Erythroblast (primary cell): ENCODE measurements at places on chromosomes 2 and 18.

DNA sequence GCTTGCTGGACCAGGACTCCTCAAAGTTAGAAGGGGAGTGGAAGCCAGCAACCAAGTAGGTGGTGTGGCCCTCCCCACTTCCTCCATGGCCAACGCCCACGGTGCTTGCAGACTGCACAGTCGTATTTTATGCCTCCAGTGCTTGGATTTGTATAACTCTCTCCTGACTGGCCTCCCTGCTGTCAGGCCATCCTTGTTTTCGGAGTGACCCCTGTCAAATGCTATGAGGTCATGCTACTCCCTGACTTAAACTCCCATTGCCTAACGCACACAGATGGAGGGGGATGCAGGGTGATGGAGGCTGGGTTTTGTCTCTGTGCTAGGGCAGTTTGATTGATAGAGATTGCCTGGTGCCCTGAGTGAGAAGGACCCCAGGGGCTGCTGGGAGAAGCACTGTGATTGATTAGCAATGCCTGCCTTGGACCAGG, 36.1 kb downstream of the GLI2 start:
- DNase-seq = no peak

GRCh38 chr18:53765211-53765610, 459.3 kb downstream of the MBD2 start:
- no peak for DNase-seq

- no peak for DNase-seq
Measured at GRCh38 chr2:96273763-96274162, 7.7 kb downstream of the CIAO1 start.

DNA sequence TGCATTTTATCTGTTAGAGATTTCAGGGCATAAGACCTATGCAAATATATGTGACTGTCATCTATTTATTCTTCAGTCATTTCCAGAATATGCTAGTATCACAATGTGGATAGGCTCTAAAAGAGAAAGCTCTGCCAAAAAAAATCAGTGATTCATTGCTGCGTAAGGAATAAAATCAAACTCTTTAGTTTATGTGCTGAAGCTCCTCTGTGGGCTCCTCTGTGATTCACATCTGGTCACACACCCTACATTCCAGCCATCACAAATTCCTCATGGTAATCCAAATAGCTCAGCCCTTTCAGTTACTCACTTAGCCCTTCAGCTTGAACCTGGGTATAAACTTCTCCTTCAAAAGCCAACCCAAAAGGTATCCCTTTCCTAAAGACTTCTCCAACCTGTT, 21.4 kb downstream of the DLGAP1 start:
- no peak for DNase-seq

GRCh38 chr2:156430236-156430979, 5.8 kb upstream of the GPD2 start:
- DNase-seq = no peak

DNA sequence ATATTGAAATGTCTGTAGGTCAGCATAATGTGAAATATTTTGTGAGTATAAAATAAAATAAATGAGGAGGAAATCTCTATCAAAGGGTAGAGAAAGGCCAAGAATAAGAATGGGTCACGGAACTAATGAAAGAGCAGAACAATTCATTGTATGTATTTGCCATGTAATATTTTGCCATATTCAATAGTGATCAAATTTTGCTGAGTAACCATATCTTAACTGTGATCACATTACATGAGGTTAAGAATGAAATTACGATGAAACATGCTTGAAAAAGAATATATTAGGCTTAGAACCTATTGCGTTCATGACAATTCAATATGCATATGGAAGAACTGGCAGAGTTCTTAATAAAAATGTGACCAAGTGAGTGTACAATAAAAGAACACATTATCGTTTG, 437.2 kb upstream of the NRXN1 start:
- no peak for DNase-seq

DNA sequence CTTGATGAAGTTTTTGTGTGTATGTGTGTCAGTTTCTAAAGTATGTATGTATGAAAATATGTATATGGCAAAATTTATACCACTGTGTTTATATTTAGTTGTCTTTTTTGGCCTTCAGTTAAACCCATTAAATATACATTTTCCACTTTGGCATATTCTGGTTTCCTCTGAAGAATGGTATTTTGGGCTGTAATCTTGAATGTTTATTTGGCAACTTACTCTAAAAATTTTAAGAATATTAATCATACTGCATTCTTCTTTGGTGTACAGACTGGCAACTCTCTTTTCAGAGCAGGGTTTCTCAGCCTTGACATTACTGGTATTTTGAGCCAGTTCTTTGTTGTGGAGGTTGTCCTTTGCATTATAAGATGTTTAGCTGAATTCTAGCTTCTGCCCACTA, 27.9 kb upstream of the CCBE1 start:
- DNase-seq = no peak

- peak; percentile 55 for DNase-seq
Measured at GRCh38 chr2:36511858-36512603, 85.9 kb downstream of the FEZ2 start.

DNA sequence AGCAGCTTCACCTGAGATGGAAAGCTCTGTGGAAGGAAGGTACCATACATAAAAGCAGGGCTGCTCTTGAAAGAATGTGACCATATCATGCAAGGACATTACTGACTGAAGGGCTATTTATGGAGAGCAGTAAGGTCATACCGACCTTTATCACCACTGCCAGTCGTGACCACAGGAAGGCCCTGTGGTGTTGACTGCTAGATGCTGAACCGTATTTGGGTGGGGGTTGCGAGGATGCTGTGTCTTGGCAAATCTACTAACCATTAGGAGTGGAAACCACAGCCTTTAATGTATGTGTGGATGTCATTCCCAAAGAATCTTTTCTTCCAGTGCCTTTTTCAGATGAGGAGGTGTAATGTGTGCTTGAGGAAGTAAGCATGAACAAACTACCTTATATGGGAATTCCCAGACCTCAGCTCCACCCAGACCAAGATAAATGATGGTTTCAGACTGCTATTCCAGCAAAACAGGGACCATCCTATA, 60.8 kb downstream of the LIMS1 start:
- peak; percentile 92 for DNase-seq

DNA sequence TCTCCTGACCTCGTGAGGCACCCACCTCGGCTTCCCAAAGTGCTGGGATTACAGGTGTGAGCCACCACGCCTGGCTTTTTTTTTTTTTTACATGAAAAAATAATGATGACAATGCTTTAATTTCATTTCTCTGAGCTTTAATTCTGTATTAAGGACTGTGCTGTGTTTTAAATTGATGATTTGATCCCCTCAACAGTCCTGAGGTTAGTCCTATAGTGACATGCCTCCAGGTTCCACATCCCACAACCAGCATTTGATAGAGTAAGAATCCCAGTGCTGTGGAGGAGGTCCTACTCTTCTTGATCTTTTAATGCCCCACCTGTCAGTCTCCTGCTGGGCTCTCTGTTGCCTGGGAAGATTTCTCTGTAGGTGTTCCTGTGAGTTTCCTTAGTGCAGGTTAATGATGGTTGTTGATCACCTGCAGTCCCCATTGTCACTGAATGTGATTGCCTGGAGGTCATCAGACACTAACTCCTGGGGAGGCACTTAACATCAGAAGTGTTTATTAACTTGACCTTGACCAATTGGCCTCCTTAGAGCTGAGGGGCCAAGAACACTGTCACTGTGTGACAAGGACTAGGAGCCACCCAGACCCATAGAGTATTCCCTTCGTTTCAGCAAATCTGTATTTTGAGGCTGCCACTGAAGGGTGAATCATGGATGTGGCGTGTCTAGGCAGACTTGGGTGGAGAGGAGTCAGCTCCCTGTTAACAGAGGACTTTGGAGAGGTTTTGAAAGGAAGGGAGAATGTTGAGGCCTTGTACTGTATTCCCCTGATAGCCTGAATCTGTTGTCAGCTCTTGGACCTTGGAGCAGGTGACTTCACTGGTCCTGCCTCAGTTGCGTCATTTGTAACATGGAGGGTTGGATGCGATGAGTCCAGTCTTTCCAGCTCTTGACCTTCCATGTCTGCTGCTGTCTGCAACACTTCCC, 11.5 kb downstream of the ASAP2 start:
- DNase-seq = no peak

DNA sequence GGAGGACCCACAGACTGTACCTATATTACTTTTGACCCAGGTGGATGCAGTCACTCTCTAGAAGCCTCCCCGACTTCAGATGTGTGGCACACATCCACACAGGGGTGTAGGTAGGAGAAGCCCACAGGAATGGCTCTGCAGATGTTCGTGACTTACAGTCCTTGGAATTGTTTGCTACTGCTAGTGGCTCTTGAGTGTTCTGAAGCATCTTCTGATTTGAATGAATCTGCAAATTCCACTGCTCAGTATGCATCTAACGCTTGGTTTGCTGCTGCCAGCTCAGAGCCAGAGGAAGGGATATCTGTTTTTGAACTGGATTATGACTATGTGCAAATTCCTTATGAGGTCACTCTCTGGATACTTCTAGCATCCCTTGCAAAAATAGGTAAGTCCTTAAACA, 605 bp downstream of the SLC9A4 start:
- no peak for DNase-seq

DNA sequence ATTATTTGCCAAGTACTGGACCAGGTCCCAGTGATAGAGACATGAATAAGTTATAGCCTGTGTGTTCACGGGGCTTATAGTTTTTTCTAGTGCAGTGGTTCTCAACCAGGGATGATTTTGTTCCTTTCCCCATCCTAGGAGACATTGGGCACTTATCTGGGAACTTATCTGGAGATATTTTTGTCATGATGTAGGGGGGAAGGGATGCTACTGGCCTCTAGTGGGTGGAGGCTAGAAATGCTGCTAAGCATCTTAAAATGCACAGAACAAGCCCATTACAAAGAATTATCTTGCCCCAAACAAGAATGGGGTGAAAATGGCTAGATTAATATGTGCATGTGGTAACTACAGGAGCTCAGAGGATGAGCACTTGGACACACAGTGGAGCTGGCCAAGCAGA, 75.2 kb downstream of the KLHL29 start:
- peak; percentile 5 for DNase-seq

DNA sequence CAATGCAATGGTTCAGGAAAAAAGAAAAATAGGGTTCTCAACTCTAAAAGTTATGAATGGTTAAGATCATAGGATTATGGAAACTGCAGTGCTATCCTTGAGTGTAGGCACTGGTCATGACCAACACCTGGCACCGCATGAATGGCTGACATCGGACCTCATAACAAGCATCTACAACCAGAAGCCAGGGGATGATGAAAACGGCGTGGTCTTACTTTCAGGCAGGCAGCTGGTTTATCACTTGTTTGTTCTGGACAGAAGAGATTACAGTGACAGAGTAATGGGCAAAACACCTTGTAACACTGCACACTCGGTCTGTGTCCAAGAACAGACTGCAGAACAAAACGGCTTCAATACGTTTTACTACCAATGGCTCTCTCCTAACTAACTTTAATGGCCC, 132.8 kb downstream of the STK39 start:
- no peak for DNase-seq

DNA sequence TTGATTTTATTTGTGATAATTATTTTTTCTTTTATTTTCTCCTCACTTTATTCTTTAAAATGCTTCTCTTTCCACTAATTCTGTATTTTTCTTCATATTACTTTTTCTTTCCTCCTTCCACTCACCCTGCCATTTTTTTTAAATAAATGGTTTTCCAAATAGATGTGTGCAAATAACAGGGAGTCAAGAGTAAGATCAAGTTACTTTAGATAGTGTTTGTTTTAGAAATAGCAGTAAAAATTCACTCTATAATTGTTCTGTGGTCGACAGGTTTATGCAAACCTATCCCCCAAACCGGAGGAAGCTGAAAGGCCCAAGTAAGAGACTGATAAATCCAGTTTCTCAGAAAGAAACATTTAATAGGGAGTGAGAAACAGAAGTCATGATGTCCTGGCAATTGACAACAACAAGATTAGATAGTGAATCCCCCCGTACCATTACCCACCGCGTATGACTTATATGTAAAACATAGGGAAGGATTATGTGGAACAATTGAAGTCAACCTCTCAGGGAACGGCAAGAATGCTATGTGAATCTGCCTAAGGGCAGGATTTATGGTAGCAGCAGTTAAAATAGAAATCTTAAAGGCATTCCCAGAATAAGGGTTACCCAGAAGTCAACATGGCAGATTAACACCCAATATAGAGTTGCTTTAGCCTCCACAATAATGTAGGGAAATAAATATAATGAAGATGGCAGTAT, 75.5 kb downstream of the KYNU start:
- DNase-seq = no peak

GRCh38 chr2:219056896-219057708, 3.6 kb downstream of the IHH start:
- DNase-seq = no peak

- no peak for DNase-seq
Measured at GRCh38 chr2:241265506-241265905, 50.0 kb downstream of the HDLBP start.

DNA sequence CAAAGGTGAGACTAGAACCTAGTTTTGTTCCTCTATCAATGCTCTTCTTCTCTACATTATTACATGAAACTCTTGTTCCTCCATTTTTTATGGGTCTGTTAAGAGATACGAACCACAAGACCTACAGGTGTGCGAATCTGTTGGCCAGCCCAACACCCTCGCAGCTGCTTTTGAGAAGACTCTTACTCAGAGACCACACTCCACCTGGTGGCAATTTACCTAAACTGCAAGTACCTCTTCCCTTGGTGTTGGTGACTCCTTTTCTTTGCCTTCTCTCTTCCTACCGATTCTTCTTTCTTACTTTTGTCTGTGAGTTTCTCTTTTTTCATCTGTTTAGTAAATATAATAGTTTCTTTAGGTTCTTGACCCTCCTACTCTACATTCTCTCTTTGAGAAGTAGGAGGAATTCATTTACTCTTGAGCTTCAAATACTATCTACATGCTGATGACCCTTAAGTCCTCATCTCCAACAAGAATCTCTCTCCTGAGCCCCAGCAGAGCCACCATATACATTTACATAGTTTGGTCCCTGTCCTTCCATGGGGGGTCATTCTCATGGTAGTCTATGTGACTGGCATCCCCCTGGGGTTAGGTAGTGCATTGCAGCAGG, 81.8 kb upstream of the GAREM1 start:
- peak; percentile 79 for DNase-seq

- DNase-seq = no peak
Measured at GRCh38 chr2:63817382-63817781, 24.3 kb upstream of the UGP2 start.

GRCh38 chr18:22084547-22084946, 84.8 kb upstream of the GATA6 start:
- no peak for DNase-seq

DNA sequence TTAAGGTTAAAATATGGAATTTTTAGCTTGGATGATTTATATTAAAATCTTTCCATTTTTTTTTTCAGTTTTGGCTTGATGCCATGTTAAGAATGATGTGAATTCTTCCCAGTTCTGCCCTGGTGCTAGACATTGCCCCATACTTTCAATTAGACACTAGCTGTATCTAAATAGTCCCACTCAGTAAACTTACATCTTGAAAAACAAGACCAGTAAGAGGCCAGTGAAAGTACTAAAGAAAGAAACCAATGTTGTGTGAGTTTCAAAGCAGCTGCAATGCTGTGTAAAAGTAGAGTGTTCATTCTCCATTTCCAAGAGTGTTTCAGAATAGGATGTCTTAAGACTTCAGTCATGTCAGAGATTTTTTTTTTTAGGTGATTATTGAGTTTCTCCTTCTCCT, 40.0 kb upstream of the CYBRD1 start:
- DNase-seq = no peak

- DNase-seq = no peak
Measured at GRCh38 chr18:57343833-57344232, 8.5 kb upstream of the ST8SIA3 start.

GRCh38 chr2:177326005-177326404, 61.5 kb upstream of the NFE2L2 start:
- no peak for DNase-seq
